Stimulated activated CD4-positive, alpha-beta T cell treated with anti-CD3 and anti-CD28 coated beads, Interleukin-4, amount 100 ng/mL, for 48 hours (primary cell): ENCODE measurements at places on chromosomes 1 and 21.

DNA sequence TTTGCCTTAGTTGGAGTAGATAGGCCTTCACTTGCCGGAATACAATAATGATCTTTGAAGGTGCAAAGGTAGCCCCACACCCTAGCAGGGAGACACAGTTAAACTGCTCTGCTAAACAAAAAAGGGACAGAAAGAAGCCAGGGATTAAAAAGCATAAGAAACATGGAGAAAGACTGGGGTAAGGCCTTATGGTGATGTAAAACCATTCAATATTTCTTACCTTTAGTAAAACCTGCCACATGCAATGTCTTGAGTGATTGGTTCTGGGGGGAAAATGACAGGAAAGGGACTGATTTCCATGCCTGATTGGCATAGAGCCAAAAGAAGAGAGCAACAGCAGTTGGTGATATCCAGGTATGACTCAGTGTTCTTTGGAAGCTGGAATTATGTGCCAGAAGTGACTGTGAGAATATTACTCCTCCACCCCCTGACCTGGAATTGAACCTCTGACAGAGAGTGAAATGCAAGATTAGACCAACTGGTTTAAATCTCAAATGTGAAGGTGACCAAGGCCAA lies 8.1 kb downstream of the DNASE2B start:
- no peak for DNase-seq

DNA sequence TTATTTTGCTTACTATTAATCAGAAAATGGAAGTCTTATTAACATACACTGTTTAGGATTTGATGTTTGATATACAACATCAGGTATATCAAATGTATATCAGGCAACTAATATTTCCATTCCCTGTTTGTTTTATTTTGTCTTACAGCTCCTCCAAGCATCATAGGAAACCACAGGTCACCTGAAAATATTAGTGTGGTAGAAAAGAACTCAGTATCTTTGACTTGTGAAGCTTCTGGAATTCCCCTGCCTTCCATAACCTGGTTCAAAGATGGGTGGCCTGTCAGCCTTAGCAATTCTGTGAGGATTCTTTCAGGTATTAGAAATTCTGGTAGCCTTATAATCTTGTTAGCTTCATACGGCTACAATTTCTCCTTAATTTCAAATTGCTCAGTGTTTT lies 318.0 kb downstream of the TPR start:
- no peak for DNase-seq

DNA sequence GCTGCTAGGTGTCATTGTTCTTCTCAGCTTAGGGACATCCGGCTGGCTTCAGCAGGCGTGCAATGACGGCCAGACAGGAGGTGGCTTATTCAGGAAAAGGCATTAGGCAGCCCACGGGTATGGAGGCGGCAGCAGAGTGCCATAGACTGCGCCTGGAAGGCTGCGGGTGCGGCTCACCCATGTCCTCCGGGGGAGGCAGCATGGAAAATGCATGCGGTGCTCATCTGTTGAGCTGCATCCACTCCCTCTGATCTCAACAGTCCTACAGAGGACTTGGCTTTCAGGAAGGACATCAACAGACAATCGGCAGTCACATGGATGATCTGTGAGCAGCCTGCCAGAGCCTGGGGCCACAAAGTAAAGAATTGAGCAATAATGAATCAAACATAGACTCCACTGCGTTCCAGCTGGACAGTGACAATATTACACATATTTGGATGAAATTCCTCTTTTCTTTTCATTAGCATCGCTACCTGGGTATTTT lies 42.9 kb downstream of the UMODL1 start:
- no peak for DNase-seq

DNA sequence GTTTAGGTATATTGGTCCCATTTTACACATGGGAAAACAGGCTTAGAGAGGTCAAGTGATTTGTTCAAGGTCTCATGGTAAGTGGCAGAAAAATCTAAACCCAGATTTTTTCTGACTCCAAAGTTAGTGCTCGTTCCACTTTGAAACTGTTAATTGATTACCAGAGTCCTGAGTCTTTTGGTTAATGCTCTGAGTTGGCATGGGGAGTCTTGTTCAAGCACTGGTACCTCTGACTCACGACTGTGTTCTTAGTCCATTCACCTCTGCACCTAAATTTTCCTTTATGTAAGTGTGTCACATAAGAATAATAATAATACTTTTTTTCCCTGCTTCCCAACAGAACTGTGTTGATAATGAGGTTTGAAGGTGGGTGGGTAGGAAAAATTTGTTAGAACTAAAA lies 59.3 kb downstream of the VANGL2 start:
- no peak for DNase-seq

- DNase-seq = no peak
These were observed 29.1 kb downstream of the FHAD1 start for GRCh38 chr1:15275921-15276683.

- no peak for DNase-seq
These were observed 57.8 kb upstream of the CD1D start for GRCh38 chr1:158122833-158123388.

- no peak for DNase-seq
These were observed 146.2 kb downstream of the KCNT2 start for GRCh38 chr1:196462086-196462485.

- DNase-seq = no peak
These were observed 333.8 kb upstream of the NR5A2 start for GRCh38 chr1:199693724-199694123.

GRCh38 chr1:202200669-202201068 lies 7.1 kb downstream of the LGR6 start:
- no peak for DNase-seq

GRCh38 chr1:58928514-58928913 lies 144.7 kb upstream of the JUN start:
- DNase-seq = no peak

- DNase-seq = peak; percentile 49
These were observed 44.1 kb downstream of the CD247 start for GRCh38 chr1:167474191-167474641.

GRCh38 chr1:118788463-118788862 lies 199.7 kb downstream of the TBX15 start:
- no peak for DNase-seq

DNA sequence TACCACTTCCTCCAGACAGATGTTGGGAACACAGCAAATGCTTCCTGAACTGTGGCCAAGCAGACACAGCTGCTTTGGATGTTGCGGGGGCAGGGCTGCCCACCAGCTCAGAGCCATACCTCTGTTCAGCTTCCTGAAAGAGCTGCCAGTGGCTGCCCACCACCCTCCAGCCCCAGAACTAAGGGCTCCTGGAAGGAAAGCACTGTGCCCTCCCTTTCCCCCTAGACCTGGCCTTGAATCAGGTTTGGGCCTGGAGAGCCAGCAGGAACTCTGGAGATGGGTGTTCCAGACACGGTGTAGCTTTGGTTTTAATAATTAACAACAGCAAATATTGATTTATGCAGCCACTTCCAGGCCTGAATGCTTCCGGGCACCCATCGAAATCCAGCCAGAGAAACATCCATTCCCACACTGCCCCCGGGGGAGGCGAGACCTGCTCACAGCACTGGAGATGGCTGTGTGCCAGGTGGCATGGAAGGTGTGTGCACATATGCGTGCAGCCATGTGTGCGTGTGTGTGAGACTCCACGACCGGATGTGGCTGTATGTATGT lies 45.7 kb downstream of the RAP1GAP start:
- DNase-seq = no peak

DNA sequence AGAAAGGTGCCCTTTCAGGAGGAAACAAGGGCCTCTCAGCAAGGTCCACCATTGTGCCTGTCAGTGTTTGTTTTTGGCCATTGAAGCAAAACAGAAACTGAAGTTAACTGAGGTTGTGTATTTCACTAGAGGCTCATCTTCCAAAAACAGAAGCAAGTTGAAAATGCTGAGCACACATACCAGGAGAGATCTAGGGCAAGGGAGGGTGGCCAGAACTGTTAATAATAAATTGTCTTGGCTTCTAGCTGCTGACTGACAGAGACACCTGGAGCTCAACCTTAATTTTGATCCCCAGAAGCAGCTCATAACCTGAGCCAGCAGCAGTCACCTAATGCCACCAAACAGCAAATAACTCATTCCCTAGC lies 5.2 kb downstream of the AGMAT start:
- no peak for DNase-seq

- no peak for DNase-seq
These were observed 676 bp upstream of the CTTNBP2NL start for GRCh38 chr1:112395256-112395820.

- DNase-seq = peak; percentile 64
These were observed 50.1 kb downstream of the TIAM1 start for GRCh38 chr21:31293986-31294385.

DNA sequence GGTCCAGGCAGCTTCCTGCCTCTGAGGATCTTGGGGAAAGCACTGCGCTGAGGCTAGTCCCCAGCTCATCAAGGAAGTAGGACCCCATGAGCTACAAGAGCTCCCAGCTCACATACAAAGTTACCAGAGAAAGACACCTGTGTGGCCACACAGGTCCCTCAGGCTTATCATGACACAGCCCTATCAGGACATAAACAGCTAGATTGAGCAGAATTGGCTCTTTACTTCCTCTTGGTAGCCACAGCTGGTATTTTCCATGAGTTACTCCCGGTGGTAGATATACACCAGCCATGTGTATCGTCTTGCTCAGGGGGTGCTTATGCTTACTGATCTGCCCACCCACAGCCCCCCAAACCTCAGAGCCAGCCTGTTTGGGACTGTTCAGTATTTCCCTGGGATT lies 1.2 kb downstream of the LENEP start:
- no peak for DNase-seq

GRCh38 chr1:226884116-226884625 lies 13.8 kb downstream of the PSEN2 start:
- DNase-seq = no peak

- DNase-seq = no peak
These were observed 55.7 kb upstream of the EFHD2 start for GRCh38 chr1:15353839-15354579.

DNA sequence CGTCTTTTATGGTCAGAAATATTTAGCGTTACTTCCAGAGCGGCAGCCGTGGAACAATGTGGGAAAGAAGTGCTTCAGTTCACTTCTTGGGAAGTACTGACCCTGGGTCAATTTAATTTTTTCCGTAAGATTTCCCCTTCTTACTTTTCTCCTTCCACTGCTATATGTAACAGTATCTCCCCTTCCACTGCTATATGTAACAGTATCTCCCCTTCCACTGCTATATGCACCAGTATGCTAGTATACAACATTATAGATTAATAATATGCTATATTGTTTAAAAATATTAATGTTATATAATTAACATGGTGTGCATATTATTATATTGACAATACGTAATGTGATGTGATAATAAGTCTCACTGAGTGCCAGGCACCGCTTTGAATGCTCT lies 69.7 kb upstream of the ERG start:
- DNase-seq = no peak

- no peak for DNase-seq
These were observed 108.7 kb downstream of the DMRTB1 start for GRCh38 chr1:53567851-53568250.

DNA sequence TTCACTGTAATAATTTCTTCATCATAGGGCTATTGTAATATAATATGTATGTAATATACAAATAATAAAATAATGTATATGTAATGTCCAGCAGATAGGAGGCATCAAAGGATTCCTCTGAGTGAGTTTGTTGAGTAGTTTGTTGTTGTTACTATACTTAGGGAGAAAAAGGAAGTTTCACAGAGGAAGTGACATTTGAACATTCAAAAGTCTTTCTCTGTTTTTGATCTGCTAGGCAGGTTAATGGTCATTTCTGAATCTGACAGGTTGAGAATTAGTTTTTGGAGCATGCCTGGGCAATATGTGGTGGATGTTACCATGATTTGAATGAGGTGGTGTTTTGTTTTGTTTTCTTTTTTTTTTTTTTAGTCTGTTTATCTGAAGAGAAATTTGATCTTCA lies 102.1 kb downstream of the NRDC start:
- DNase-seq = no peak

GRCh38 chr1:160400223-160400645 lies at the start of gene VANGL2:
VANGL2 (plus strand) TSS chr1:160400564; CDS start chr1:160415838, 15,274 bp downstream.
- DNase-seq = peak; percentile 30

- DNase-seq = no peak
These were observed 16.7 kb upstream of the ZYG11A start for GRCh38 chr1:52825868-52826267.

- no peak for DNase-seq
These were observed 40.9 kb downstream of the BEND5 start for GRCh38 chr1:48735796-48736195.

DNA sequence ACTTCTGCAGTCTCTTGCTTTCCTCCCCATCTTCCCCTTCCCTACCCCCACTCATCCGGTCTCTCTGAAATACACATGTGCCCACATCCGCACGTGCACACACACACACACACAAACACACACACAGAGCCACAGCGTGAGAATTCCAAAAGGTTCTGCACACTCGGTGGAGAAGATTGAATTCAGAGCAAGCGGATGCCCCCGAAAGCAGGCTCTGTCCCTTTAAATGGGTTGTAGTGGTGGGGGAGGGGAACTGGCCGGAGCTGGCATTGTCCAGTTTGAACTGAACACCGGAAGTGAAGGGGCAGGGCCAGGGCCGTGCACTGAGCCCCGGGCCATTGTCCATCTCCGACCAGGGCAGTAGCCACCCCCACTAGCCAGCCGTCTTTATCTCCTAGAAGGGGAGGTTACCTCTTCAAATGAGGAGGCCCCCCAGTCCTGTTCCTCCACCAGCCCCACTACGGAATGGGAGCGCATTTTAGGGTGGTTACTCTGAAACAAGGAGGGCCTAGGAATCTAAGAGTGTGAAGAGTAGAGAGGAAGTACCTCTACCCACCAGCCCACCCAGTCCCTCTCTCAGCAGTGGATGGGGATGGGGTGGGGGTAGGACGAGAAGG lies 1.3 kb upstream of the LIN28A start:
- no peak for DNase-seq

GRCh38 chr1:205840146-205840923 lies 9.6 kb downstream of the PM20D1 start:
- no peak for DNase-seq

- DNase-seq = no peak
These were observed 37.5 kb downstream of the TRPM2 start for GRCh38 chr21:44390886-44391285.

DNA sequence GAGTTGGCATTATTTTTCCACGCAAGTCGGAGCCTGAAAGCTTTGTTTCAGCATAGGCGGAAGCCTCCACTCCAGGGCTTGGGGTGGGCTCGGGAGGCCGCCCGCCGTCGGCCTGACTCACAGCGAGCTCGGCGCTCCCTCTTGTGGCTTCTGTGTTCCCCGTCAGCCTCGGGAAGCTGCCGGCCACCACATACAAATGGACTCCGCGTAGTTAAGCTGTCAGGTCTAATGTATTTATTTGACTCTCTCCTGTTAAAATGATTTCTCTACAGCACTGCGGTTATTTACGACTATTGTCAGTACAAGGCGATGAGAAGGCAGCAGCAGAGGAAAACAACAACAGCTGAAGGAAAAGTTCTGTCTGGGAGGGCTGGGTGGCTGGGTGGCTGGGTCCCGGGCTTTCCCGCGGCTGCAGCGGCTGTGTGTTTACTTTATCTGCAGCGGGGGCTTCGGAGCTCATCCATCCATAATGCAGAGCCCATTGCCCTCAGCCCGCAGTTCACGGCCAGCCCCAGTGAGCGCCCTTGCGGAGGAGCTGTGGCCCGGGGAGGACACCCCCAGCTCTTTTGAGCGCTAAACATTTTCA lies 375.7 kb upstream of the CAMK1G start:
- no peak for DNase-seq
